ENCODE measurements at places on chromosomes 6 and 20.

- no peak for DNase-seq
Observed at GRCh38 chr6:169499848-169500247, 202.0 kb downstream of the WDR27 start.

DNA sequence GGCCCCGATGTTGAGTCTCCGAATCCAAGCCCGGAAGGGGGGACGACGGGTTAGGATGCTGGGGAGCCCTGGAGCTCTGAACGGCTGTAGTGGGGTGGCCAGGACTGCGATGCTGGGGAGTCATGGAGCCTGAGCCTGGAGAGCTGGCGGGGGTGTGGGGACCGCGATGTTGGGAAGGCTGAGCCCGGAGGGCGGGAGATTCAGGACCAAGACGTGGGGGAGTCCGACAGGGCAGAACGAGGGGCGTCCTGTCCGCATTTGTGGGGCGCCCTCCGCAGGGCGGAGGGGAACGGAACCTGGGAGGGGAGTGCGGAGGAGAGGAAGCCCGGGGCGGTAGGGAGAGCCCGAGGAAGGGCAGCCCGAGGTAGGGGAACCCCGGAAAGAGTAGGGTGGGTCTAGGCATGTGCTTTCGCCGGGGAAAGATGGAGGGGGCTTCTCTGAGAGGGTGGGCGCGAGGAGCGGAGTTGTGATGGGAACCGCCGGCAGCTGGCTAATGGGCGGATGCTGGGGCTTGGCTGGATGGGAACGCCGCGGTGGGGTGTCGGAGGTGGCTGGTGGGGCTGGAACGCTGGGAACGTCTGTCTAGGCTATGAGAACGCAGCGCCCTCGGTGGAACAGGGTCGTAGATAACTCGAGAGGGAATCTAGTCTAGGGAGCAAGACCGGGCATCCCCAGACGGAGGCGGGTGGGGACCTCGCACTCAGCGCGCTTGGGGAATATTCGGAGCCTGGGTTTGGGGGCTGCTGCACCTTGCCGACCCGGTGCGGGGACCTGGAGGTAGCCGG, 684 bp downstream of the PAQR8 start:
- peak; percentile 46 for DNase-seq

DNA sequence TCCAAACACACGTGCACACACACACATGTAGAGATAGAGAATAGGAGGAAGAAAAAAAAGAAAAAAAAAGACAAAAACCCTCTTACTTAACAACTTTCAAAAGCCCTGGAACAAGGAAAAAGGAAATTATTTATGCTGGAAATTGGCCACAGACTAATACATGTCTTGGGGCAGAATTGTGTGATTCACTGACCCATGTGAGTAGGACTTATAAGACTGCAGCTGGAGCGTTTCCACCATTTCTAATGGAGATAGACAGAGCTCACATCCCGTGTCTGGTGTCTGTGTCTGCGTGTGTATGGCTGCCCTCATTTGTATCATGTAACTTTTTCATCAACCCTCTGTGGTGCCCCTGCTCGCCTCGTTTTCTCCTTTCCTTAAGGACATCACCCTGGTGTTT, 99.8 kb upstream of the PDE10A start:
- DNase-seq: no peak

- DNase-seq: no peak
Observed at GRCh38 chr6:138678168-138678567, 95.4 kb upstream of the CCDC28A start.

- DNase-seq: no peak
Observed at GRCh38 chr6:106318851-106319250, 6.7 kb downstream of the ATG5 start.

DNA sequence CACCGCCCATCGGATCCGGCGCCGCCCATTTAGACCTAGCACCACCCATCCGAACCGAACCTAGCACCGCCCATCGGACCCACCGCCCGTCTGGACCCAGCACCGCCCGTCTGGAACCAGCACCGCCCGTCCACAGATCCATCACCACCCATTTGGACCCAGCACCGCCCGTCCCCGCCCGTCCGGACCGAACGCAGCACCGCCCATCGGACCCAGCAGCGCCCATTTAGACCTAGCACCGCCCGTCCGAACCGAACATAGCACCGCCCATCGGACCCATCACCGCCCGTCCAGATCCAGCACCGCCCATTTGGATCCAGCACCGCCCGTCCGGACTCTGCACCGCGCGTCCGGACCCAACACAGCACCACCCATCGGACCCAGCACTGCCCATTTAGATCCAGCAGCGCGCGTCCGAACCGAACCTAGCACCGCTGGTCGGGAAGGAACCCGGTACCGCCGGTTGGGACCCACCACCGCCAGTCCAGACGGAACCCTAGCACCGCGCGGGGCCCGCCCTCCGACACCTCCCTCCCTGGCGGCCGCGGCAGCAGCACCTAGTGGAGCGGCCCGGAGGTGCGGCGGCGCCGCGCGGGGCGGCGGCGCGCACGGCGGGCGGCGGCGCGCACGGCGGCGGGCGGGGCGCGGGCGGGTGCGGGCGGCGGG, 348 bp upstream of the AFDN start:
- DNase-seq: peak; percentile 76

DNA sequence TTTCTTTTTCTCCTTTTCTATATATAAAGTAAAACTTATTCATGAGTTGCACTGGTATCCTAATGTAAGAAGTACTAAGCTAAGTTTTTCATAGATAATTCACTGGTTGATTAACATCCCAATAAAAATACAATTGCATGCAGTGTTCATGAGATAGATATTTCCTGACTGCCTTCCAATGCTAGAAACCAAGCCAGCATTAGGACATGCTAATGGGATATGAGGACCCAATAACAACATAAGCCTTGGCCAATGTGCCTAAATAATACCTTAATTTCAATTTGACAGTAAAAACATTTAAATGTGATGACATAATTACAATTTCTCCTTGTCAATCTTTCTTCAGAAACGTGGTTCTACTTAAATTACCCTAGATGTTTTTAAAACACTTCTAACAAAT, 152.7 kb downstream of the RNGTT start:
- no peak for DNase-seq

DNA sequence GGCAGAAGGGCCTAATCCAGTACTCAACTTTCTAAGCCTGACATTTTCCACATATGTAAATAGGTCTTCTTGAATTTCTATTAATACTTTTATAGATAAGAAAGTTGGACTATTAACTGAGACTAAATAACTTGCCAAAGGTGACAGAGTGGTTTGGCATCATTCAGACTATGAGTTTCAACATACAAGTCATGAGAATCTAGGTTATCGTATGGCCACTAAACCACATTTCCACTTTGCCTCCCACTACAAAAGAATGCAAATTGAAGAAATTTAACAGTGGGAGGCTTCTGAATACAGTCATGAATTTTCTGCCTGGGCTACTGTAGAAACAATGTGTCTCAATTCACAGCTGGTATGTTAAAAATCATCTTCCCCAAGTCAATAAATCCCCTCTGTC, 531.0 kb upstream of the AGPAT4 start:
- no peak for DNase-seq

DNA sequence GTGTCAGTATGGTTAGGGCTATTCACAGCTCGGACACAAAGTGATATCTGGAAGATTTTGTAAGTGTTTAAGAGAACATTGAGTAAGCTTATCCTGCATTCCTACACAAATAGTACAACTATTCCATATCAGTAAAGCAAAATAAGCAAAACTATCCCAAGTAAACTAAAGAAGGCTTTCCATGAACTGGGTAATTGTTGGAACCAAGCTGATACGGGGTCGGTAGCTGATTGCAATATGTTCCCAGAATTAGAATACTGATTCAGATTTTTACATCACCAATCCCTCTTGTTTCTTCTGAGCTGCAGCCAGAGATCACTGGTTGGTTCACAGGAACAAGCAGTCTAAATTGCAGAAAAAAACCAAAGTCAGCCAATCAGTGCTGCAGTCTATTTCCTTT, 54.1 kb downstream of the CDS2 start:
- no peak for DNase-seq
